ELF-1 (cell line): ENCODE measurements at places on chromosomes 12 and 14.
A peak's percentile ranks its signal among the peaks of the same experiment; 100 is the strongest.

DNA sequence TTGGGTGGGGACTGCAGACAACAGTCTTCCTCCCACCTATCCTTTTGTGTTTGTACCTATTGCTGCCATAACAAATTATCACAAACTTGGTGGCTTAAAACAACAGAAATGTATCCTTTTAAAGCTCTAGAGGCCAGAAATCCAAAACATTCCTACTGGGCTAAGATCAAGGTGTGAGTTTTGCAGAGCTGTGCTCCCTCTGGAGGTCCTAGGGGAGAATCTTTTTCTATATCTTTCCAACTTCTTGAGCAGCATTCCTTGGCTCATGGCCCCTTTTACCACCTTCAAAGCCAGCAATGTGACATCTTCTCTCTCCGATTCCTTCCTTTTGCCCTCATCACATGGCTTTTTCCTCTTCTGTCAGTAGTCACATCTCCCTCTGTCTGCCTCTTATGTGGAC is 190.6 kb downstream of the TTC8 start:
- no peak for DNase-seq

DNA sequence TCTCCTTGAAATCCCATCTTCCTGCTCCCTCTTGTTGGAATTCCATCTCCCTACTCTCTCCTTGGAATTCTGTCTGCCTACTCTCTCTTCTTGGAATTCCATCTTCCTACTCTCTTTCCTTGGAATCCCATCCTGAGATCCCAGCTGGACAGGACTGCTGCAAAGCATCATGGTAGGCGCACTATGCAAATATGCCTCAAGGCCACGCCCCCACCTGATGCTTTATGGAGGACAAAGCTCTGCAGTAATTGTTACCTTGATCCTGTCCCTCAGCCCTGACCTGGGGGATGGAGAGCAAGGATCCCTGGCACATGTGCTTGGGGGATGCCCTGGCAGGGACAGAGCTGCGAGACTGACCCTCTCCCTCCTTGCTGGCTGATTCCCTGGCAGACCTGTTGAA is 185.6 kb downstream of the TBX5 start:
- no peak for DNase-seq

- no peak for DNase-seq
Observed at GRCh38 chr12:114025935-114026334, 59.8 kb upstream of the RBM19 start.

DNA sequence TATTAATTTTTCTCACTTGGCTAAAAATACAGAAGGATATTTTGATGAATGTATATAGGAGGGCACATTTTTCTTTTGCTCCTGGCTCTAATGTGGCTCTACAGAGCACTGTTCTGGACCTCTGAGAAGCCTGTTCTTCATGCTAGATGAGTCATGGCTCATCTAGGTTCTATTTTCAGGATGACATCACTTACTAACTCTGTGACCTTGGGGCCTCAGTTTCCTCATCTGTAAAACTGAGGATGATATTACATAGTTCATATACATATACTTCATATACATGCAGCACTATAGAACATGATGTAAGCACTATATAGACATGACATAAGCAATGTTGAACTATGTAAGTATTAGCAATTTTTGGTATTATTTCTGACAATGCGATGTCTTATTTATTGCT is 35.8 kb downstream of the SOCS2 start:
- no peak for DNase-seq

GRCh38 chr14:60514378-60514740 is 5.4 kb downstream of the SIX6 start:
- DNase-seq, result no peak

- no peak for DNase-seq
Observed at GRCh38 chr14:68583548-68584280, 209.2 kb downstream of the ZFP36L1 start.

- no peak for DNase-seq
Observed at GRCh38 chr12:65287426-65287825, 8.9 kb downstream of the MSRB3 start.

DNA sequence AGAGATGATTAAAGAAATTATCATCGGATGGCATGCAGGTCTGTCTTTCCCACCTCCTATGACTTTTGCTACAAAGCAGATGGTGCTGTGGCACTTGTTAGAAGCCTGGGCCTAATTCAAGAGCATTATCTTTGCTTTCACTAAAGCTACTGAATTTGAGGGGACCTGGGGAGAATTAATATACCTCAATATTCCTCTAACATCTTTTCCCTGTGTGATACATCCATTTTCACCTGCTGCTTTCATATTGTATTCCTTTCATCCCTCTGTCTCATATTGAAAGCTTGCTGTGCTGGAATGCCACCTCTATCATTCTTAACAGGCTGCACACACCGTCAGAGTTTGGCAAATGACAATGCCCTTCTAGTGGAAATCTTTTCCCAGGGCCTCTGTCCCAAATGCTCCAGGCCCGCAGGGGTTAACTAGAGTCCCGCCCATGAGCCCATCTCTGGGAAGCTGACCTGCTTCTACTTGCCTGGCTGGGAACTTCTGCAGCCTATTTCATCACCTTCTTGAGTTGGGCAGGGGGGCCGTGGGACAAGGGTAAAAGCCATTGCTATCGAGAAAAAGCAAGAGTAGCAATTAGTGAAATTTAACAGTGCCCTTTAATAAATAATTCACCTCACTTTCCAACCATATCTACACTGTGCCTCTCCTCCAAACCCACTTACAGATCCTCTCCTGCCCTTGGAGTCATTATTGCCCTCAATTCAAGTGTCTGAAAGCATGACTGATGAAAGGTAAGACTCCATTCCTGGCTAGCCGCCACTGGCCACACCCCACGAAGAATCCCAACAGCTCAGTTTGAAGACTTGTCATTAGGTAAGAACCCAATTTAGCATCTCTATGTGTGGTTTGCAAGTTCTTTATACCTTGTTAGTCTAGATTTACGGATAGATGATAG is 126.7 kb upstream of the BTG1 start:
- DNase-seq, result peak; percentile 20

DNA sequence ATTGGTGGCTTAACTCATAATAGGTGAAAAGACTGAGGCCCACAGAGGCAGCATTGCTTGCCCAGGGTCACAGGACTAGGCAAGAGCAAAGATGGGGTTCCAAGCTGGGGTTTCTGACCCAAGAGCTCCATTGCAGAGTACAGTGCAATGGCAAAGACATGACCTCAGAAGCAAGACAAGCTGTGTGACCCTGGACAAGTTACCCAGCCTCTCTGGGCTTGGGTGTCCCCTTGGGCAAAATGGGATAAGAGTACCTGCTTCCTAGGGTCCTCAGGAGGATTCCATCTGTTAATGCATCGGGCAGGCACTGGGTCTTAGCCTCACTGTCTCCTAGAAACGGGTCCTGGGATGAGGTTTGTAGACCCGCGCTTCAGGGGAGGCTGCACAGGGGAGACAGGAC is 111.6 kb upstream of the NCOR2 start:
- DNase-seq, result no peak

GRCh38 chr14:55540847-55541773 is 38.9 kb upstream of the KTN1 start:
- no peak for DNase-seq

- DNase-seq, result no peak
Observed at GRCh38 chr14:103180331-103180730, 57.1 kb downstream of the TNFAIP2 start.

DNA sequence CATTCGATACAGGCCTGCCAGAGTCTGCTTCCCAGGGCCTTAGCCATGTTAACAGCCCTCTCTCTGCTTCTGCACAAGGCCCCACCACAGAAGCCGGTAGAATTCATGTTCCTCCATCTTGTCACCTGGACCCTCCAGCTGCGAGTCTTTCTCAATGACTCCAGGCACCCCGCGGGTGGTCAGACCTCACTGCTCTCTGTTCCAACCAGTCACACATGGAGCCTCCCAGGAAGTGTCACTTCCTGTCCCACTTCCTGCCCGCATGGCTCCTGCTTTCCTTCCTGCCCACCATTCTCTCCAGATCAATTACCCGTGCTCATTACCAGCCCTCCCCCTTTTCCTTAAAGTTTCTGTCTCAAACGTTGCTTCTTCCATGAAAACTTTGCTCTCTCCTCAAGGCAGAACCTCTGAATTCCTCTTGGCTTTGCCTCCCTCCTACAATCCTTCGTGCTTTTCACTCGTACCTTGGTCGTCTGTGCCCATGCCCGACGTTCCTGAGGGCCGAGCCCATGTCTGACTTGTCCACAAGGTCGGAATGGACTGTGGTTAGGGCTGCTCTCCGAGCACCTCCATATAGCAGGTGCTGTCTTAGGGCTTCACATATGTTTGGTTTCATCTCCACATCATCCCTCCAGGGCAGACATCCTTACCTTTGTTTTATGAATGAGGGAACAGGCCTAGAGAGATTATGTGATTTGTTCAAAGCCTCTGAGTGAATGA is 172.1 kb downstream of the TSPAN9 start:
- DNase-seq, result no peak

GRCh38 chr14:20428802-20429201 is 7.2 kb downstream of the KLHL33 start:
- no peak for DNase-seq

DNA sequence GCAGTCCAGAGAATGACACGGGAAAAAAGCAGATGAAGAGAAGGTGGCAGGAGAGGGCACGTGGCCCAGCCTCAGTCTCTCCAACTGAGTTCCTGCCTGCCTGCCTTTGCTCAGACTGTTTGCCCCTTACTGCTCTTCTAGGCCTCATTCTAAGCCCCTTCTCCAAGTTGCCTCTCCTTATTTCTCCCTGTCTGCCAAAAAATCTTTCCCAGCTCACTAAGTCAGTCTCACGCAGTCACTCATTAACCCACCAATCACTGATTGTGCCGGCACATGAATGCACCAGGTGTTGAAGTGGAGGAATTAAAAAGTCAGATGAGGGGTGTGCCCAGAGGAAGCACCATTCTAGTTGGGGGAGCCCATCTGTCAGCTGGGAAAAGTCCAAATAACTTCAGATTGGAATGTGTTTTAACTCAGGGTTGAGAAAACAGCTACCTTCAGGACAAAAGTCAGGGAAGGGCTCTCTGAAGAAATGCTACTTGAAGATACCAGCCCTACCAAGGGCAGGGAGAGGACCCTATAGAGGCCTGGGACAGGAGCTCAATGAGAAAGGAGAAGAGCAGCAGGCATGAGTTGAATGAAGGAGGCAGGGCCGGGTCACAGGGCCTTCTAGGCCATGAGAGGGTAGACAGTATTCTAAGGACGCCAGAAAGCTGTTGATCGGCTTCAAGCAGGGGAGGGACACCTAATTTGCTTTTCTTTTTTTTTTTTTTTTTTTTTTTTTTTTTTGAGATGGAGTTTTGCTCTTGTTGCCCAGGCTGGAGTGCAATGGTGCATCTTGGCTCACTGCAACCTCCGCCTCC is 40.9 kb downstream of the DAD1 start:
- DNase-seq, result no peak

GRCh38 chr12:14607568-14607967 is 39.9 kb upstream of the PLBD1 start:
- DNase-seq, result no peak

DNA sequence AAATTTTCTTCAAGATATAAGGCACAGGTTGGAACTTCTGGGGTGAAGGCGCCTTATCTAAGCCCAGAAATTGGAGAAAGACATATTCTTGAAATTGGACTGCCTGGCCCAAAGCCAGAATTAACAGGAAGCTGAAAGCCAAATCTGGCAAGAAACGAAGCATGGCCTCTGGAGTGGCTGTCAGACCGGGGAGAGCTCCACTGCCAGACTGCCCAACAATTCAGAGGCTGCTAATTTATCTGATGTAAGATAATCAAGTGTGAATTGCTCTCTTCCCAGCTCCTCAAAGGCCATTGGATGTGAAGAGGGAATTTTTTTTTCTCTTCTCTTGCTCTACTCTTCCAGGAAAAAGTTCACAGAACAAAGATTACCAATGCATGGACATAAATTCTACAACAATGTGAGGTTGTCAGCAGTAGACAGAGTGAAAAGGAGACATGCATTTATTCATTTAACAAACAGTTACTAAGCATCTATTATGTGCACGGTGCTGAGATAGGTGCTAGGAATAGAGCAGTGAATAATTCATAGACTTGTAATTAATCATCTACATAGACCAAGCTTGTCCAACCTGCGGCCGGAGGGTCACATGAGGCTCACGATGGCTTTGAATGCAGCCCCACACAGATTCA is at the start of gene GDF3:
Gene GDF3 (minus strand): TSS at position 210 of the 632 bp plus-strand sequence. CDS start 47 bp downstream, at position 163.
- peak; percentile 57 for DNase-seq

DNA sequence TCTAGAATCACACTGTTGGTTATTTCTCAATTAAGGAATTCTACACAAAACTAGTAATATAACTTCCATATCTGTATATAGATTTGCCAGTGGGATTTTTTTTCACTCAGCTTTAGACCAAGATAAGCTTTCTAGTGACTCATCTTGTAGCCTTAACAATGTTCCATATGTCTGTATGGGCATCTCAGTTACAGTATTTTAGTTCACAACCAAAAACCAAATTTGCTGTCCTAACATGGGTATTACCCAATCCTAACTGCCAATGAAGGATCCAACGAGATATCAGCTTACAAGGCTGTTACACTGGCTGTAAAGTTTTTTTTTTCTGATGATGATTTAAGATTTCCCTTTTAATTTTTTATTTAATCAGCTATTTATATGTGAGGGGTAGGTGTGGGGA is 31.5 kb upstream of the KRR1 start:
- DNase-seq, result no peak

DNA sequence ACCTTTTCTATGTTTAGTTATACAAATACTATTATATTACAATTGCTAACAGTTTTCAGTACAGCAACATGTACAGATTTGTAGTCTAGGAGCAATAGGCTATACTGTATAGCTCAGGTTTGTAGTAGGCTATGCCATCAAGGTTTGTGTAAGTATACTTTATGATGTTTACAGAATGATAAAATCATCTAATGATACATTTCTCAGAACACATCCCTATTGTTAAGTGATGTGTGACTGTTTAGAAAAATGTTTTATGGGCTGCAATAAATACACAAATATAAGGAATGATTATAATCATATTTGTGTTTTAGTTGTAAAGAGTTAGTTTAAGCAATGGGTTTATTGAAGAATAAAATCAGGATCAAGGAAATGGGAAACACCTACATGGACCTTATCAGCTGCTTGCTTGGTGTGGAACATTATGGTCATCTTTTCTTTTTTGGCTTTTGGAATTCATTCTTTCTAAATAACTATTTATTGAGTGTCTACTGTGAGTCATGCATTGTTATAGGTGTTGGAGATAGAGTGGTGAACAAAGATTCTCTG is 24.5 kb upstream of the FBXO33 start:
- DNase-seq, result no peak

GRCh38 chr12:27048822-27049752 is 26.7 kb downstream of the MED21 start:
- no peak for DNase-seq

GRCh38 chr14:21825149-21825743 is 151.6 kb upstream of the OR4E1 start:
- peak; percentile 14 for DNase-seq

- DNase-seq, result no peak
Observed at GRCh38 chr14:83421711-83422110, 1888.1 kb upstream of the SEL1L start.

GRCh38 chr14:80200093-80200492 is 11.2 kb downstream of the DIO2 start:
- no peak for DNase-seq

DNA sequence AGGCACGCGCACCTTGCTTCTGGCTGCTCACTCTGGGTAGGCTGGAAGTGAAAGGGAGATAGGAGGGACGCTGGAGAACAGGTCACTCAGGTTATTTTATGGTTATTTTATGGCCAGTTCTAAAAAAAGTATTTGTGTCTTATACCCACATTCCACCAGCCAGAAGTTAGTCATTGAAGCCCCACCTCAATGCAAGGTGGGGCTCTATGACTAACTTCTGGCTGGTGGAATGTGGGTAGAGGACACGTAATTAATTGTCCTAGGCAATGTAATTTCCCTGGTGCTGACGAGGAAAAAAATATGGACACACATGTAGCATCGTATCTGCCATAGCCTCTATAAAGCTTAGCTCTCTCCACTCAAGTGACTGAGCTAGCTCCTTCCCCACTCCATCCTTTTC is 104.9 kb downstream of the PDZRN4 start:
- no peak for DNase-seq
